CD4-positive, alpha-beta memory T cell (primary cell): ENCODE measurements at places on chromosomes 3 and 15. TPM values are rescaled to one million over a fixed set of nuclear protein-coding genes. Genes with fewer than 3 reads are reported as not detected.

DNA sequence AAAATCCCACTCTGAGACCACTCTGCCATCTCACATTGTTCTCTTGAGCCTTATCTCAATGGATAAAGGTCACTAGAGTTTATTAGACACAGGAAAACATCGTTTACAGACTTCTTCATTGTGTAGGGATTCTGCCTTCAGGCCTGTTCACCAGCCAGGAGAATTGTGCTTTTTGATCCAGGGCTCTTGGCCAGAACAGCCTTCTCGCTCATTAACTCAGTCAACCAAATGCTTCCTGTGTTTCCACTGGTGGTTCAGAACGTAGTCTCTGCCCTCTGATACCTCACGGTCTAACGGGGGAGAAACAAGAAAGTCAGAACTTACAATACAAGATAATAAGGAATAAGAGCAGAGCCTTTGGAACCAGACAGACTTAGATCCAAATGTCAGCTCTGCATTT, 54.2 kb upstream of the TSEN2 start:
- H3K4me3 ChIP-seq = no peak overlapping the region
- H3K4me1 ChIP-seq = no peaks in the 10 kb centered on the region
- no peaks in the 10 kb centered on the region for H3K27me3 ChIP-seq
- H3K27ac ChIP-seq = no peak overlapping the region
- no peaks in the 10 kb centered on the region for H3K36me3 ChIP-seq
- no peak for DNase-seq

SAMD7 gene
- total RNA-seq = not detected

DNA sequence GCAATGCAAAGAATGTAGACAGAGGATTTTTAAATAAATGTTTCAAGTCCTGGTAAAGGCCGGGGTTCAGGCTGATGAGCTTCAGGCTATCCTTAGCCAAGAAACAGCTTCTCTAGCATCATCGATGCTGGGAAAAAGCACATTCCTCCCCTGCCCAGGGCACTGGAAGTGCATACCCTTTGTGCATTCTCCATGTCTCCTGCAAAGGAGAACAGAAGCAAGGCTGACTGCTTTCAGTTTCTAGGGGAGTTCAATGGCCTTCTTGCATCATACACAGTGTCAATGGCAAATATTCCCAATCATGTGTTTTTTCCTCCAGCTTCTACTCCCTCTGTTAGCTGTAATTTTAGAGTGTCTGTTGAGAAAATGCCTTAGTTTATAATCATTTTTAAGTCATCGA, 59.9 kb downstream of the GPR176 start:
- H3K4me3 ChIP-seq = no peak overlapping the region
- no peaks in the 10 kb centered on the region for H3K27me3 ChIP-seq
- no peak for DNase-seq
- no peak overlapping the region for H3K27ac ChIP-seq
- H3K4me1 ChIP-seq = no peaks in the 10 kb centered on the region

DNA sequence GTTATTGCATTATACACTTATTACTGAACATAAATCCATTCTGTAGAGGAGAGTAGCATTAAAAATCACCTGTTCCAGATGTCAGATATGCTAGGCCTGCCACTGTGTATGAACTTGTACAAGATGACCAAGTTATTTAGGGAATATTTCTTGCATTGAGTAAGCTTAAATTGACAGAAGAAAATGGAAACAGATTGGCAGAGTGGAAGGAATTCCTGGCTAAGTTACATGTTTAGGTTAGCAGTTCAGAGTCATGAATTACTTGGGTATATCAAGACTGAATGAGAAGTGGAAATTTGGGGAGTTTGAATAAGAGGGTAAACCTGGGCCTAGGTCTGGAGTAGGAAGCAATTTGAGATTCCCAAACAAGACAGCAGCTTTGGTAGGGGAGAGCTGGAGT, 44.6 kb downstream of the ARHGAP31 start:
- DNase-seq = no peak
- H3K27ac ChIP-seq = no peak overlapping the region
- no peak overlapping the region for H3K4me3 ChIP-seq

GRCh38 chr3:19559724-19560442, 374.1 kb downstream of the EFHB start:
- no peaks in the 10 kb centered on the region for H3K27me3 ChIP-seq
- DNase-seq = no peak
- no peaks in the 10 kb centered on the region for H3K4me1 ChIP-seq
- no peak overlapping the region for H3K4me3 ChIP-seq
- H3K27ac ChIP-seq = no peak overlapping the region

DNA sequence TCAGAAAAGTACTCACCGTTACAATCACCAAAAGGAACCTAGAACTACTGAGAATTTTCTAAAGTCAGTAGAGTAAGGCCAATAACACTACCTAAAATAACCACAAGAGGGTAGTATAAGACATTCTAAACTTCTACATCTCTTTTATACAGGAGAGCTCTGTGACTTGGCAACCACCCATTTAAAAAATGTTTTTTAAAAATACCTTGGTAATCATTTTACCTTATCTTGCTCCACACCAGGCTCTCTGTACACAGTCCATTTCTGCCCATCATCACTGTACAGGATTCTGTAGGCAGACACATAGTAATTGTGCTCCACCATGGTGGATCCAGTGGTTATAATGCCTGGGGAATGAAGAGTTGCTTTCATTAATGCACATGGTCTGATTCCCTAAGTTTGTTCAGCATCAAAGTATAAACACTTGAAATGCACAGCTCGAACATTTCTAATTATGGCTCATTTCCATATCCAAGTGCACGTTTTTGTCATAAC, 54.5 kb downstream of the ST3GAL6 start:
- peak; percentile 40 for DNase-seq
- no peaks in the 10 kb centered on the region for H3K27me3 ChIP-seq
- no peaks in the 10 kb centered on the region for H3K36me3 ChIP-seq
- no peak overlapping the region for H3K27ac ChIP-seq
- H3K4me3 ChIP-seq = no peak overlapping the region
- no peaks in the 10 kb centered on the region for H3K4me1 ChIP-seq

DNA sequence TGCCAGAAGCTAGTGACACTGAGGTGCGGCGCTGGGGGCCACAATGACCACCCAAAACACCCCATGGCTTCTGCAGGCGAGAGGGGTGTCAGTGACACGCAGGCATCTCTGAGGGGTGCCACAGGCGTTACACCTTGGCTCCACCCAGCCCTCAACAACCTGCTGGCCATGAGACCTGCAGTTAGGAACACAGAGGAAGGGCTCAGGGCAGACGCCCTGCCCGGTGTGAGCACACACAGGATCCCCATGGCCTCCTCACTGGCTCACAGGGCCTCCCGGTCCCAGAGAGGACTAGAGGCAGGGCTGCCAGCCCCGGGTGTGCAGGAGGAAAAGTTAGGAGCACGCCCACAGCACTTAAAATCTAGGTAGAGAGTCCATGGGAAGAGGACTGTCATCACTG, 35.1 kb downstream of the CYFIP1 start:
- no peaks in the 10 kb centered on the region for H3K36me3 ChIP-seq
- no peak overlapping the region for H3K27ac ChIP-seq
- no peaks in the 10 kb centered on the region for H3K4me1 ChIP-seq
- no peak overlapping the region for H3K4me3 ChIP-seq
- H3K27me3 ChIP-seq = no peaks in the 10 kb centered on the region
- DNase-seq = no peak

- no peak overlapping the region for H3K4me3 ChIP-seq
- peaks cover 24% of the 10 kb centered on the region for H3K36me3 ChIP-seq
- H3K27me3 ChIP-seq = no peaks in the 10 kb centered on the region
Observed at GRCh38 chr3:14413381-14414071, 11.1 kb downstream of the SLC6A6 start.
